HT-29 (cell line): ENCODE measurements at places on chromosomes 1 and 21. TPM values are rescaled to one million over a fixed set of nuclear protein-coding genes. Genes with fewer than 3 reads are reported as not detected.

- DNase-seq, result no peak
Observed at GRCh38 chr1:202576816-202577215, 133.4 kb downstream of the SYT2 start.

- DNase-seq, result no peak
Observed at GRCh38 chr1:101875891-101876290, 120.8 kb downstream of the OLFM3 start.

GRCh38 chr1:23211955-23212354 is 5.3 kb downstream of the HTR1D start:
- DNase-seq, result peak; percentile 51

- no peak for DNase-seq
Observed at GRCh38 chr1:167175901-167176300, 44.8 kb upstream of the POU2F1 start.

DNA sequence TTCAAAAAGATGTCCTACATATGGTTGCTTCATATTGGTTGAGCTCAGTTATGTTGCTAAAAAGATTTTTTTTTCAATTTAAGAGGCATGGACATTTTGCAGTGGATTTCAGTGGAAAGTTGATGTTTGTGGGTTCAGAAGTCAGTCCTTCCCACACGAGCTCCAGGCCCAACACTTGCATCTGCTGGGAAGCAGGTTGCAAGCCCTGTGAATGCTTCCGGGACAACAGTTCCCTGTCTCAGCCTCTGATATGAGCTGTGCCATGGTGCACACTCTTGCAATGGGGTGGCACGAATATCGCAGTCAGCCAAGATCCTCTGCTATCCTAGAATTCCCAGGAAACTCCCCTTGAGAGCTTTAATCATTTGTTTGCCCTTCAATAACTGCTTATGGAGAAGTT is 30.3 kb upstream of the ABCG1 start:
- DNase-seq, result no peak

- no peak for DNase-seq
Observed at GRCh38 chr1:33326785-33327184, 5.9 kb upstream of the A3GALT2 start.

GRCh38 chr1:94739521-94740061 is 80.6 kb upstream of the SLC44A3 start:
- no peak for DNase-seq

- no peak for DNase-seq
Observed at GRCh38 chr1:87953121-87953520, 624.4 kb downstream of the LMO4 start.

DNA sequence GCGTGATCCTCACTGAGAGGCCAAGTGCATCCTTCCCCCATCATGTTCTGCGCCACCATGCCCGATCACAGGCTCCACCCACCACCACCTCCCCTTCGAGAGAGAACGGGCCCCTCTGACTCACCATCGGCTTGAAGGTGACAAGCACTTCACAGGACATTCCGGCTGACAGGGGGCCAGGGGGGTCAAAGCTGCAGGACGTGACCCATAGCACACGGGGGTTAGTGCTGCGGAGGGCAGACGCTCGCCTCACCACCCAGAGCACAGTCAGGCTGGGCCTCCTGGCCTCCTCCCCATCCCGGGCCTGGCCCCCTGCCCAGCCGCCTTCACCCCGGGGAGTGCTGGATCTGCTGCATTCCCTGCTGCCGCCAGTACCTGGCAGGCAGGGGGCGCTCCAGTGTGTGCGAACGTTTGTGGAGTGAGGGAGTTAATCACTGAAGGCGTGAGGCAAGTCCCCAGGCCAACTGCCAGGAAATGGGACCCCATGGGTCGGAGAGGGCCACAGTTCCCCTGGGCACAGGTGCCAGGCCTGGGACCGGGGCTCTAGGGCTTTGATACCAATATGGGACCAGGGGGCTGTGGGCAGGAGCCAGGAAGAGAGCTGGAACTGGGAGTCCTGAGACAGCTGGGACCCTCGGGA is 40.9 kb upstream of the TMEM52 start:
- DNase-seq, result peak; percentile 85

DNA sequence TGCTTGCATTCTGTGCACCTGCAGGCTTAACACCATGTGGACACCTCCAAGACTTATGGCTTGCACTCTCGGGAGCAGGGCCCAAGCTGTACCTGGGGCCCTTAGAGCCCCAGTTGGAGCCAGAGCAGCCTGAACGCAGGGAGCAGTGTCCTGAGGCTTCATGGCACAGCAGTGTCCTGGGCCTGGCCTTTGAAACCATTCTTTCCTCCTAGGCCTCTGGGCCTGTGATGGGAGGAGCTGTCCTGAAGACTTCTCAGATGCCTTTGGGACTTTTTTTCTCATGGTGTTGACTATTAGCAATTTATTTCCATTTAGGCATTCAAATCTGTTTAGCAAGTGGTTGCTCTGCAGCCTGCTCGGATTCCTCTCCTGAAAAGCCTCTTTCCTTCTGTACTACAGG is 11.0 kb downstream of the RPTN start:
- DNase-seq, result no peak

DNA sequence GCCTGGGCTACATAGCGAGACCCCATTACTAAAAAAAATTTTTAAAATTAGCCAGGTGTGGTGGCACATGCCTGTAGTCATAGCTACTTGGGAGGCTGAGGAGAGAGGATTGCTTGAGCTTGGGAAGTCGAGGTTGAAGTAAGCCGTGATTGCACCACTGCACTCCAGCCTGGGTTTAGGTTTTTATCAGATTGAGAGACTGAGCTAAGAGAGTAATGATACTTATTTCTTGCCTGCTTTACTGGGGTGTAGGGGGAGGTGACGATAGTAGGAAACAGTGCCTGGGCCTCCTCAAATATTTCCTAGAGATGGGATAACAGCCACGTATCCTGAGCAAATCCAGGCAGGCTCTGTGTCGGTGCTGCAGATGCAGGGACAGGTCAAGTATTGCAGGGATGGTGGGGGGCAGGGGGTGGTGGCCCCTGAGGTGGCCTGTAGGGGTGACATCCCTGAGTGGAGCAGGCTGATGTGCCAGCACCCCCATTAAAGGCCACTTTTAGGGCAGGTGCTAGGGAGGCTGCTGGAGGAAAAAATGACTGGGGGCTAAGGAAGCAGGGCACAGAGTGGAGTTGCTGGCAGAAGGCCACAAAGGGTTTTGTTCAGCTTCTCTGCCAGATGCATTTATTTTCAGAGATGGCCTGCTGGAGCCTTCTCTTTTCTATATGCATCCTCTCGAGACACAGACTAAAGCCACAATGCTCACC is 130.5 kb downstream of the RHOU start:
- peak; percentile 8 for DNase-seq

Gene FAM163A
- not detected in 2 replicates for total RNA-seq

Gene LRRC8B
- 5.0 and 11.5 TPM in 2 replicates for total RNA-seq

Gene CFHR3
- 0.31 and 0.55 TPM in 2 replicates for total RNA-seq

Gene FMO2
- total RNA-seq, result not detected in 2 replicates

Gene SHE
- total RNA-seq, result not detected in 2 replicates

Gene GALE
- 252 and 273 TPM in 2 replicates for total RNA-seq

Gene ANGPTL3
- total RNA-seq, result not detected in 2 replicates

Gene KANK4
- total RNA-seq, result not detected in 2 replicates
